ENCODE measurements at places on chromosomes 13 and 19.

DNA sequence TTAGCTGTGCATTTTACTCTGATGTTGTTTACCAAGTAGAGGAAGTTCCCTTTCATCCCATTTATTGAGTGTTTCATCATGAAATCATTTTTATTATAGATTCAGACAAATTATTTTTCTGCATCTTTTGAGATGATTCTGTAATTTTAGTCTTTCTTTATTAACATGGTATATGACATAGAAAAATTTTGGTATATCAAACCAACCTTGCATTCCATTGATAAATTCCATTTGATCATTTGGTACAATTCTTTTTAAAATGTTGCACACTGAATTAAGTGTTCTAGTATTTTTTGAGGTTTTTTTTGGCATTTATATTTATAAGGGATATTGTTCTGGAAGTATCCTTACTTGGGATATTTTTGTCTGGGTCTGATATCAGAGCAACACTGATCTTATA, 308.4 kb downstream of the DLEU7 start:
- DNase-seq, result no peak

GRCh38 chr19:30215248-30215647, 156.9 kb upstream of the ZNF536 start:
- DNase-seq, result no peak

DNA sequence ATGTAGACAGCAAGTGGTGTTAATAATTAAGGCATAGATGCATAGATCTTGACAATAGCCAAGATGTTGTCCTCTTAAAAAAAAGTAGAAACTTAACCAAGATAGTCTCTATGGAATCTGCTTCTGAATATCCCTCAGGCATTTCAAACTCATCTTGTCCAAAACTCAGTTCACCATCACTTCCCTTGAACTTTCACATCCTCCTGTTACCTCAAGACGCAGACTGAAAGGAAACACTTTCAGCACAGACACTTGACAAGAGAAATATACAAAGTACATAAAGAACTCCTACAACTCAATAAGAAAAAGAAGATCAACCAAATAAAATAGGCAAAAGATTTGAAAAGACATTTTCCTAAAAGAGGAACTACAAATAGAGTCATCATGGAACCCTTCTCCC, 451.1 kb downstream of the FOXO1 start:
- no peak for DNase-seq

- no peak for DNase-seq
Measured at GRCh38 chr19:48342414-48342738, 17.0 kb downstream of the EMP3 start.

GRCh38 chr13:86082121-86082520, 282.9 kb upstream of the SLITRK6 start:
- DNase-seq, result no peak

- peak; percentile 61 for DNase-seq
Measured at GRCh38 chr13:27533155-27533643, 82.8 kb upstream of the MTIF3 start.

GRCh38 chr13:28171266-28171665, 32.9 kb downstream of the PAN3 start:
- no peak for DNase-seq

- DNase-seq, result no peak
Measured at GRCh38 chr13:77409412-77409811, 82.5 kb upstream of the MYCBP2 start.

DNA sequence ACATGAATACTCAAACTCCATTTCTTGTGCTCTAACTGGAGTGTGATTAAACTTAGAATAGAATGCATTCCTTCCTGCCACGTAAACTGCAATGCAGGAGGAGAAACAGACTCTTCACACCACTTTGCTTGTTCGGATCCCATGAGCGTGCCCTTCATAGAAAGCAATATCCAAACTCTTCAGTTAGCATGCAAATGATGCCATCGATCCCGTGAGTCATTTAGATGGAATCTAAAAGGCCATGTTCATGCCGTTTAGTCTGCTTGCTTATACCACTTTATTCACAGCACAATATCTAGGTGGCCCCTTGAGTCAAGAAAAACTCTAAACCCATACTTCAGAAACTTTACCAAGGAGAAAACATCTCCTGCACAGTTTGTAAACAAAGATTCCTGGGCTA, 225.8 kb downstream of the OXGR1 start:
- DNase-seq, result peak; percentile 18

DNA sequence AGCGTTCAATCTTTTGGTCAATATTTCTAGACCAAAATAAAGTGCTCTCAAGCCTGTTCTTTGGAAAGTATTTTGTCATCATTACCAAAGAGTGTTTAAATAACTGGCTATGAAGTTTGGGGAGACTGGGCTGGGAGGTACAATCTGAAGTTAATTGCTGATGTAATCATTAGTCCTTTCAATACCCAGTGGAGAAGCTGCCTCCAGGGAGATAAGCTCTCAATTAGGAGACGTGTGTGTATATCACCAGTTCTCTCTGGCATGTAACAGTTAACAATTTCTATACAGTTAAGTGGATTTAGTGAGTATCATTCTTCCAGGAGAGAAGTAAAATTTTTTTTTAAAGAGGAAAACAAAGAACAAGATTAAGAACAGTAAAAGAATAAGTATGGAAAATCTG, 1.4 kb downstream of the COL4A1 start:
- DNase-seq, result no peak

DNA sequence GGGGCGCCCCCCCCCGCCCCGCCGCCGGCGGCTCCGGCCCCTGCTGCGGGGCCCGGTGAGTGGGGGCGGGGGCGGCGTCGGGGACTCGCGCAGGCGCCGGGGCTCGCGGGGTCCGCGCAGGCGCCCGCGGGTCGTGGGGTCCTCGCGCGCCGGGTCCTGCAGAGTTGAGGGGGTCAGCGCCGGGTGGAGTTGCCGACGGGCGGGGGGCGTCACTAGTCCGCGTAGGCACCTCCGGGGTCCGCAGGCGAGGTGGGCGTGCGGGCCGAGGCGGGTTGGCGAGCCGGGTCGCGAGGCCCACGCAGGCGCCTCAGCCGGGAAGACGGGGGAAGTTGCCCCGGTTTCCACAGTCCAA, 365 bp downstream of the PPP6R1 start:
- DNase-seq, result no peak

DNA sequence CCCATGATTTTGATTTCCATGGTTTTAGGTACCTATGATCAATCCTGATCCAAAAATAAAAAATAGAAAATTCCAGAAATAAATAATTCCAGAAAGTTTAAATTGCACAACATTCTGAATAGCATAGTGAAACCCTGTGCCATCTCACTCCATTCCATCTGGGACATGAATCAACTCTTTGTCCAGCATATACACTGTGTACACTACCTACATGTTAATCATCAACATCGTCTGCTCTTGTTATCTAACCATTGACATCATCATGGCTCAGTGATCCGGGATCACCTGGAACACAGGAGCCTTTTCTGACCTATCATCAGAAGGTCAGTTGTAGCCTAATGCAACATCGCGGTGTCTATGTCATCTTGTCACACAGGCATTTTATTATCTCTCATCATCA, 75.6 kb downstream of the MYO16 start:
- DNase-seq, result no peak

GRCh38 chr13:22801402-22802003, 379.3 kb upstream of the SGCG start:
- peak; percentile 5 for DNase-seq

DNA sequence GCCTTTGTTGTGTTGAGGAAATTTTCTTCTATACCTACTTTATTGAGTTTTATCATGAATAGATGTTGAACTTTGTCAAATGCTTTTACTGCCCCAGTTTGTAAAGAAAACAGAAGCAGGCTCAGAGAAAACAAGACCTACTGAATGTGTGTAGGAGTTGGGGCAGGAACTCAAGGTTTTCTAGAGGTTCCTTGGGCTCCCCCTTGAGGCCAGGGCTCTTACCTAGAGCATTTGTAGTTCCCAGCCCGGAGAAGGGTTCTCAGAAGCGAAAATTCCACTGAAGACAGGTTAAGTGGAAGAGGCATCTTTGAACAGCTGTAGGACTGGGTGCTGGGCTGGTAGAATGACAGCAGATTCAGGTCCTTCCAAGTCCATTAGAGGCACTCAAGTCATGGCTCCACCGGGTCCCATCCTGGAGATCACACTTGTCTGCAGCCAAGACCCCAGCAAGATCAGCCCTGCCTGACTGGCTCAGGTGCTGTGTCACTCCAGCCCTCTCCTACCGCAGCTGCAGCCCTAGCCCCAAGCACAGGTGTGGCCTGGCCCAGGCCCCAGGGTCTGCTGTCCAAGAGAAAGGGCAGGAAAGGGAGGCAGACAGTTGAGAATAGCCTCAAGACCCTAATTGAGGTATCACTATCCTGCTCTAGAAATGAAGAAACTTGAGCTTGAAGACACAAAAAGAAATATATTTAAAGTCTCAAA, 425.5 kb downstream of the PCDH20 start:
- DNase-seq, result no peak

GRCh38 chr19:18211683-18212082, 7.8 kb upstream of the RAB3A start:
- DNase-seq, result no peak

DNA sequence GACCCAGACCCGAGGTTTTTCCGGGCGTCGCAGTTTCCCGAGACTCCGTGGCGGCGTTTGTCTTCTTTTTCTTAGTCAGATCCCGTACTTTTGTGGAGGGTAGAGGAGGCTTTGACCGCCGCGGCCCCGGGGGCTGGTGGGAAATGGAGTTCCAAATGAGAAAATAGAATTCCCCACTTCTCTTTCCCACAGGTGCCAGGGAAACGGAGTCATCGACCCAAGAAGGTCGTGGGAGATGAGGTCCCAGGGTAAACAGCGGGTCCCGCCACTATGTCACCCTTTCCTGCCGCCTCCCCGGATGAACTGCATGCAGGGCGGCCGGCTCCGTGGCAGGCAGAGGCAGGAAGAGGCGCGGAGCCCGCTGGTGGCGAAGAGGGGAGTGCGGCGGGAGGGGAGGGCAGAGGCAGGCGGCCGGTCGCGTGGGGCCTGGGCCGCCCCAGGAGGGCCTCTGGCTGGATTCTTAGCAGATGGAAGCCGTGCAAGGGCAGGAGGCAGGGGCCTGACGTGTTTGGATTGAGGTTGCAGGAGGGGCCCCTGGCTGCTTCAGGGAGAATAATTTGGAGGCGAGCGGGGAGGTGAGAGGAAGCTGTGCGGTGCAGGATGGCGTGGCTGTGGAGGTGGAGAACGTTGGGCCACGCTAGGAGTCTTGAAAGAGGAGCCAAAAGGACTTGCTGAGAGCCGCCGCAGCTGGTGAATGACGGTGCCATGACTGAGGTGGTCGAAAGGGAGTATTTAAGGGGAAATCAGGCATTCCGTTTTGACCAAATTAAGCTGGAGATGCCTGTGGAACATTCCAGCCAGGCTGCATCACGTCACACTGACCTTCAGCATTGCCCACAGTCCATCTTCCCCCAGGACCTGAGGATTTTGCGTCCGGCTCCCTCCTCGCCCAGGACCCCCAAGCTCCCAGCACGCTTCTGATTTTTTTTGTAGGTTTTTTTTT, 11.7 kb downstream of the CYTH2 start:
- peak; percentile 62 for DNase-seq

GRCh38 chr13:93248627-93249047, 22.0 kb downstream of the GPC6 start:
- no peak for DNase-seq

- DNase-seq, result peak; percentile 79
Measured at GRCh38 chr19:45615795-45616703, 14.0 kb upstream of the GPR4 start.
